MCF 10A (cell line): ENCODE measurements at places on chromosomes 7 and 10.

DNA sequence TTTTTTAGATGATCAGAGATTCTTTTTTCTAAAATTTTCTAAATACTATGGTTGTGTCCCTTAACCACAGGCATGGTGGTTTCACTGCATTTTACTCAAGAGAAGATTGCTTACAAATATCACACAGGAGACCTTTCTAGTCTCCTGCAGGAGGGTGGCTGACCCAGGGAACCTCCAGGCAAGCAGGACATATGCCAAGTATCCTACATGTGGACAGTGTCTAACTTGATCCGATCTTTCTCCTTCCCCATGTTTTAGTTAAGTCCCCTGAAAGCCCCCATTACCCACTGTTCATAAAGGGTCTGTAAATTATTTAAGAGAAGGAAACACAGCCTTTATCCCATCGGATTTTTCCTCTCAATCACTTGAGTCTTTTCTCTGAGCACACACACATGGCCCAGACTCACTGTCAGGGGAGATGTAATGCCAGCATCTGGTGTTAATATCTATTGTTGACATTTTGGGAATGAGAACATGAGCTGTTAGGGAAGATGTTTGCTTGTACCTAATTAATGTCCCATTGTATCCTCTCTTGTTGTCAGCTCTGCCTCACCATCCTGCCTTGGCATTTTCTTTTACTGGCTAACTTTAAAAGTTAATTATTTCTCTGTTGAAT, 755.2 kb downstream of the AUTS2 start:
- no peak for DNase-seq

DNA sequence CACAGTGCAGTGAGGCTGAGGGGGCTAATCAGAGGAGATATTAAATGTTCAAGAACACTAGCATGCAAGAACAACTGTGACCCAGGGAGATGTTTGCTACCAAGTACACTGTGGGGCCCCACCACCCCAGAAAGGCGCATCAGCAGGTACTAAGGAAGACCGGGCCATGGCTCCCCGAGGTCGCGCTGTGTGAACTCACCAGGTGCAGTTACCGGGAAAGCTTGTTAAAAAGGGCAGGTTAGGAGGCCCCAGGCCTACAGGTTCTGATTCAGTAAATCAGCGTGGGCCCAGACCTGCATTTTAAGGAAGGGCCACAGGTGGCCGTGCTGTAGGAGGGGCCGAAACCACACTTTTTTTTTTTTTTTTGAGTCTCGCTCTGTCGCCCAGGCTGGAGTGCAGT, 54.6 kb downstream of the TMEM209 start:
- no peak for DNase-seq

GRCh38 chr10:103609231-103610082, 116.0 kb downstream of the NEURL1 start:
- no peak for DNase-seq

- DNase-seq, result no peak
Observed at GRCh38 chr10:35011771-35012191, 78.4 kb downstream of the CUL2 start.

GRCh38 chr10:105969884-105970377, 1194.6 kb downstream of the SORCS1 start:
- DNase-seq, result no peak

DNA sequence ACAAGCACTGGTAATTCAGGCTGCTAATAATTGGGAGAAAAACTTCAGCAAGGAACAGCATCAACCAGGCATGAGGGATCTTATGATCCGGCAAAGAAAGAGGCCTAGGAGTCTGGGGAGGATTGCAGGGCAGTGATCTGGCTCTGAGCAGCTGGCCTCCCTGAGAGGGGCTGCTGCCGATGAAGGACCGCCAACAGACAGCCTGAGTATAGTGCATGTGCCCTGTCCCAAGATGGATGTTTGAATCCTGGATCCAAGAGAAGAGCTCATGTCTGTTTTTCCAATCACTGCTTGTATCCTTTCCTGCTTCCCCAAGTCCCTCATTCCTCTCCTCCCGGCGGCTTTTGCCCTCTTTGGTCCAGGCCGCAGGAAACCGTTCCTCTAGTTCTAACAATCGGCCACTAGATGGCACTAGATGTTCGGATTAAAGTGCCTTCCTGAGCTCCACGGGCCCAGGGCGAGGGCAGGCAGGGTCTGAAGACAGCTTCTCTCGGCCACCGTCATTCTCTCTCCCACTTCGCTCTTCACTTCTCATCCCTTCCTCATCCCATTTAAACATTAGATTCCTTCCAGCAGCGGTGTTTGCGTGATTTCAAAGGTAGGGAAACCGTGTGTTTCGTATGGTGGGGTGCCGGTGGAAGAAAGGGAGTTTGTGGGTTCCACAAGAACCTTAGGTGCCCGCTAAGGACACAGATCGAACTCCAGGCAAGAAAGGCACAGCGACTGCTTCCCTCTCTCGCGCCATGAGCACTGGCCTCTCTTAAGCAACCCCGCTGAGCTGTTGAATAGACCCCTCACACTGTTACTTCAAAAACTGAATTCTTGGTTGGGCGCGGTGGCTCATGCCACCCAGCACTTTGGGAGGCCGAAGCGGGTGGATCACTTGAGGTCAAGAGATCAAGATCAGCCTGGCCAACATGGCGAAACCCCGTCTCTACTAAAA, 82.4 kb downstream of the ADCYAP1R1 start:
- peak; percentile 84 for DNase-seq
